ENCODE measurements at places on chromosomes 5 and 9. TPM values are rescaled to one million over a fixed set of nuclear protein-coding genes. Genes with fewer than 3 reads are reported as not detected.

DNA sequence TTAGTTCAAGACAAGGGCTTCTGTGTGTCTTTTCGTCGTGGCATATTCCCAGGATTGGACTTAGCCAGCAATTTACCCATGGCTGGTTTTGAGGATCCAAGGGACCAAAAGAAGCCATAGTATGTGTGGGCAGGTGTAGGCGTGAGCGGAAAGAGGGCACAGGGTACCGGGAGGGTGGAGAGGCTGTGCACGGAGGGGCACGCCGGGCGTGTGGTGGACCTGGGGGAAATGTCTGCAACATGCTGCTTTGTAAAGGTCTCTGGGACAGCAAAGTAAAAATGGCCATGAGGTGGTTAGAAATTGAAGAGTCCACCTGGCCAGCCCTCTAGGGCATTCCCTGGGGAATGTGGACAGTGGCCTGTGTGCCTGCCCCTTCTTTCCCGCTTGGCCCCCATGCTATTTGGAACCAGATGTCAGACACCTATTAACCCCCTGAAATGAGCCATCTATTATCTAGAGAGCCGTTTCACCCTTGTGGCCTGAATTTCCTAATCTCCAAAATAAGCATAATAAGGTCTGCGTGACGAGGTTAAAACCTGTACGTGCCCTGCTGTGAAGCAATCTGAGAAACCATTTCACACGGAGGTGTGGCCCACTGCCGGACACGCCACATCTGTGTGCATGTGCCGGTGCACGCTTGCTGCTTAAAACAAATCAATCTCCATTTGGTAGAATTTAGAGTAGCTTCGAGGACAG lies 5.1 kb downstream of the FLT4 start:
- DNase-seq, result no peak

DNA sequence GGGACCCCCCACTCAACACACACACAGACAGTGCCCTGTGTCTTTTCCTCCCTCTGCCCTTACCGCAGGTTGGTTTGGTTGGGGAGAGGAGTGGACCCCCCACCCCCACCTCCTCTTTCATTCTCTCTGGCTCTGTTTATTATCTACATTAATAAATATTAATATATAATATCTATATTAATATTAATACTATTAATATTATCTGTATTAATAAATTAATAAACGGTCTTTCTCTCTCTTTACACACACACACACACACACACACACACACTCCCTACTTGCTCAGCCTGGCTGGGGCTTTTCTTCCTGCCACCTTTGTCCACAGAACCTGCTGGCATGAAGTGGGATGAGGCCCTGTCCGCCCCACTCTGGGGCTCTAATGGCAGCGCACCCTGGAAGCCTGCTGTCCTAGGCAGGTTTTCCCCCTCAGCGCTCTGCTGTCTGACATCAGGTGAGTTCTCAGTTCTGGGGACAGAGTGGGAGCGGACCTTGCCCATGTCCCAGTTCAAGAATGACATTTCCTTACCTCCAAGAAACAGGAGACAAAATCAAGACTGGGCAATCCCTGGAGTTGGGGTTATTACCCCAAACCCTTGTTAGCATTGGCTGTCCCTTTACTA lies 10.5 kb upstream of the SMIM32 start:
- no peak for DNase-seq

- DNase-seq, result no peak
These were observed 91.1 kb upstream of the TBCA start for GRCh38 chr5:77867194-77867691.

GRCh38 chr5:63085561-63085960 lies 506.9 kb downstream of the LRRC70 start:
- no peak for DNase-seq

DNA sequence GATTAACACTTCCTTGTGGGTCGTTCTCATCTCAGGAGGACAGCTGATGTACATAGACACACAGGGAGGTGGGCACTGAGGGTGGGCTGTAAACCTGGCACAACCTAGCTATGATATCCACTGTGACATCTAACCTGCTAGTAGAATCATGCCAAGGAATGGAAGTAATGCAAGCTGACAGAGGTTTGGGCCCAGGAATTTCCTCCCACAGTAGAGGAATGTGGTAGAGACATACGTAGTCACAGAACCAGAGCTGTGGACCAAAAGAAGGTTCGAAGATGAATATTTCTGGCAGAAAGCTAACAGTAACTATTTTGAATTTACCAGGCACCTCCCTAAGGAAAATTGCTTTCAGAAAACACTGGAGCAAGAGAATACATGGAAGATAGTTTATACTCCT lies 15.2 kb upstream of the DNAJC25 start:
- DNase-seq, result no peak

GRCh38 chr5:2138896-2139295 lies 256.2 kb upstream of the IRX4 start:
- DNase-seq, result no peak

- DNase-seq, result no peak
These were observed 75.1 kb downstream of the GNAQ start for GRCh38 chr9:77956555-77956954.

DNA sequence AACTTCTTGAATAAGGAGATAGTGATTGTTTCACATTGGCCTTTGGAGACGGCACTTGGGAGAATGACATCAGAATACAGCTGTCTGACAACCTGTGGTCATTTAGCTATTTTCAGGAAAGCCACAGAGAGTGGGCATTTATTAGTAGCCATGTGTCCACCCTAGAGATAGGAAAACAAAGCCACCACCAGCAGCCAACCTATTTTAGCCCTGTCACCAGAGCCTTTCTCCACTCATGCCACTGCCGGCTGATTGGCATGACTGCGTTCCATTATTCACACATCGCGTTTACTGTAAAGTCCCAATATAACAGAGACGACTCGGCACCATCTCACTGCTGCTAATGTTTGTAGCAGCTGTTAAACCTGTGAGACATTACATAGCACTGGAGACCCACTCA lies 330.1 kb downstream of the NDUFS4 start:
- no peak for DNase-seq

DNA sequence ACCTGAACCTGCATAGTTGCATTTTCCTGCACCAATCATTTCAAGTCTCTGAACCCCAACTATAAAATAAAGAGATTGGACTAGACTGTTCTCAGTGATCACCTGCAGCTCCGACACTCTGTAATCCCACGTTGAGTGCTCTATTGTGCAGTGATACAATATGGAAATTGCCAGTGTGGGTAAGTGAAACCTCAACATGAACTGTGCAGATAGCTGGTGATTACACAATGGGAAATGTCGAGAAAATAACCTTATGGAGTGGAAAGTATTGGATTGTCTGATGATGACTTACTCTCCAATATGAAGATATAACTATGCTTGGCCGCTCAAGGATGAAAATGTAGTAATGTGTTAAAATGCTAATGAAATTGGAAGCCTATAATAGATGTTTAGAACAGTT lies 293.1 kb upstream of the BRINP1 start:
- no peak for DNase-seq

The ZNF484 gene
- 4.0 TPM for polyA plus RNA-seq

The GRM6 gene
- not detected for polyA plus RNA-seq

The TLR4 gene
- polyA plus RNA-seq, result not detected

The ACOT12 gene
- polyA plus RNA-seq, result not detected
